ENCODE measurements at places on chromosomes 7 and 10. TPM values are rescaled to one million over a fixed set of nuclear protein-coding genes. Genes with fewer than 3 reads are reported as not detected.

The ETV1 gene
- 0.66 TPM for polyA plus RNA-seq

The CLDN15 gene
- polyA plus RNA-seq = 2.2 TPM

The ACSM6 gene
- not detected for polyA plus RNA-seq

The PPP1R9A gene
- 2.9 TPM for polyA plus RNA-seq

The MYL7 gene
- 0.23 TPM for polyA plus RNA-seq

The ZWINT gene
- 0.30 TPM for polyA plus RNA-seq

Measured in psoas muscle (tissue), 8 donors.